Thymus (tissue), 14 donors: ENCODE measurements at places on chromosomes 6 and 20.

GRCh38 chr6:128167552-128167951 is 266.7 kb upstream of the THEMIS start:
- DNase-seq, result no peak
- no peaks in the 10 kb centered on the region for H3K4me1 ChIP-seq
- no peaks in the 10 kb centered on the region for H3K36me3 ChIP-seq
- no peaks in the 10 kb centered on the region for H3K27me3 ChIP-seq

DNA sequence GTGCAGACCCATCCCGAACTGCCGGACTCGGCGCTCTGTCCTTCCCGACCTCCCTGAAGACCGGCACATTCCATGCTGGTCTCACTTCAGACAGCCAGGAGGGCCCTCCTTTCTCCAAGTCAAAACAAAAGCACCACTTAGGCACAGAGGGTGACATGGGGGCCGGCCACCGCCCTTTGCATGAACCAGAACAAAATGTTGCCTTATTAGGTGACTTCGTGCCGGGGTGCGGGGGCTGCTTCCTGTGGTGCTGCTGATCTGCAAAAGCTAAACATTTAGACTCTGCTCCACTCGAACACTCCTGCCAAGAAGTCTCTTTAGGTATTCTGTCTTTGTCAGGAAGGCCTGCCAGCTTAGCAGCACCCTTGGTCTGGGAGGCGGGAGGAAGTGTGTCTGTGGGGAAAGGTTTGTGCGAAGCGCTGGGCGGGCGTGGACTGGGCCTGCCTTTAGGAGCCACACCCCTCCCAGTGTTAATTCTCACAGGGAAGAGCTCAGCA is 133.8 kb downstream of the SMOC2 start:
- no peaks in the 10 kb centered on the region for H3K27me3 ChIP-seq
- H3K4me1 ChIP-seq, result no peaks in the 10 kb centered on the region
- DNase-seq, result no peak
- H3K27ac ChIP-seq, result no peak overlapping the region
- H3K4me3 ChIP-seq, result no peak overlapping the region
- H3K36me3 ChIP-seq, result no peaks in the 10 kb centered on the region

DNA sequence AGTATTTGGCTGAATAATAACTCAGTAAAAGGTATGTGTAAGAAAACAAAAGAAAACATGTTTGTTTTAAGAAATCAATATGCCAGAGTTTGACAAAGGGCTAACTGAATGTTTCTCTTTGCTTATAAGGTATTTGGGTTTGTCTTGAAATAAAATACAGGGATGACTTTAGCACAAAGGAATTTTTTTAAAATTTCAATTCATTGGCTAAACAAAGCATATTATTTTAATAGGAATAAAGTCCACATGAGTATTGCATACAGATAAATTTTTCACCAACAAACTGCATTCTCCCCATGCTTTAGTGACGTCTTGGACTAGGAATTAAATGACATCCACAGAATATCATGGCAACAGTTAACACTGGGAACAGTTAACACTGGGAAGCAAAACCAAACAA is 480.0 kb upstream of the JAG1 start:
- H3K4me3 ChIP-seq, result no peak overlapping the region
- no peak overlapping the region for H3K27ac ChIP-seq
- H3K4me1 ChIP-seq, result no peaks in the 10 kb centered on the region
- no peak for DNase-seq

GRCh38 chr6:41581381-41581991 is 35.3 kb downstream of the FOXP4 start:
- H3K4me3 ChIP-seq, result no peak overlapping the region
- H3K27ac ChIP-seq, result no peak overlapping the region
- DNase-seq, result no peak
- H3K36me3 ChIP-seq, result peaks cover 3% of the 10 kb centered on the region
- peaks cover 50% of the 10 kb centered on the region for H3K4me1 ChIP-seq
